Activated CD8-positive, alpha-beta T cell treated with anti-CD3 and anti-CD28 coated beads for 36 hours (primary cell): ENCODE measurements at places on chromosomes 5 and 9. TPM values are rescaled to one million over a fixed set of nuclear protein-coding genes. Genes with fewer than 3 reads are reported as not detected.

Gene NR5A1
- not detected for total RNA-seq

Gene ZNF483
- 2.8 TPM for total RNA-seq

DNA sequence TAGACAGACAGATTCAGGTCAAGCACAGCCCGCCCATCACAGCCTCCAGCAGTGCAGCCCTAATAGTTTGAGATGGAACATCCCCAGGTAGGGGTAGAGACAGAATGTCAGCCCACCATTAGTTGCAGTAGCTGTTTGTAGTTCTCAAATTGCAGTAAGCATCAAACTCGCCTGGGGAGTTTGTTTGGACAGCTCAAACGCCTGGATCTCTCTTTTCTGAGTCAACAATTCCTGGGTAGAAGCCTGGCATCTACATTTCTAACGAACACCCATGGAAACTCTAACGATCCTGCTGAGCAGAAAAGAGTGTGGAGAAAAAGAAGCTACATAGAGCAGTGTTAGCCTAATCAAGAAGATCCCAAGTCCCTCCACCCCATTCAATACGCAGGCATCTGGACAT lies 59.4 kb downstream of the ADAMTS16 start:
- DNase-seq = no peak

Gene SPINK7
- not detected for total RNA-seq

GRCh38 chr5:78237911-78238310 lies 56.6 kb downstream of the AP3B1 start:
- no peak for DNase-seq

Gene CPLANE1
- total RNA-seq = 4.9 TPM

Gene FOXD4L6
- 0.16 TPM for total RNA-seq

DNA sequence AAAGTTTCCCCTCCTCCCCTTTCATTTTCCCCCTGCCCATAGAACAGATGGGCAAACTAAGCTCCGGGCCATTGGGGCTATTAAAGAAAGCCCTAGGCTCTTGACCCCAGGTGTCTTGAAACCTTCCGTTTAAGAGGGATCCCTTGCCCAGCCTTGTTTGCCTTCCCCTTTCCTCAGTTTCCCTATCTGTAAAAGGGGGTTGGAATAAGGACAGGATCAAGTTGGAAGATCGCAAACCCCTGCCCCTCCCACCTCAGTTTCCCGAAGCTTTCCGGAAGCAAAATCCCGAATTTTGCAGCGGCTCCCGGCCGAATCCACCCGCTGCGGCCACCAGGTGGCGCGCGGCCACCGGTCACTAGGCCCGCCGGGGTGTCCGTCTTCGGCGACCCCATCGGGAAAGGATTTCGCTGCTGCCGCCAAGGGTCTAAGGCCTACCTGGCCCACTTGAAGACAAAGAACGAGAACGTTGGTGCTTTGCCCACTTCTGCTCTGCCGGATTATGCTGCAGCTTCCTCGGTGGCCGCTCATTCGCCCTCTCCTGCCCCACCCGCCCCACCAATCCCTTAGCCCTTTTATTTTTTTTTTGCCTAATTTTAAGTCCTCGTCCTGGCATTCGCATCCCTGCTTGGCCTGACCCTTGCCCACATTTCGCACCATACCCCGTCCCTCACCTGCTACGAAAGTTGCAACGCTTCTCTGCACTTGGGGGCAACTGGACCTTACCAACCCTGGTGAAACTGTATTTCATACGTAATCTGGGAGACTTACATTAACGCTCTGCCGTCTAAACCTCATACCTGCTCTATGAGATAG lies 962 bp upstream of the NR6A1 start:
- DNase-seq = peak; percentile 42

Gene CSF2
- 61.5 TPM for total RNA-seq

Gene RASEF
- not detected for total RNA-seq

DNA sequence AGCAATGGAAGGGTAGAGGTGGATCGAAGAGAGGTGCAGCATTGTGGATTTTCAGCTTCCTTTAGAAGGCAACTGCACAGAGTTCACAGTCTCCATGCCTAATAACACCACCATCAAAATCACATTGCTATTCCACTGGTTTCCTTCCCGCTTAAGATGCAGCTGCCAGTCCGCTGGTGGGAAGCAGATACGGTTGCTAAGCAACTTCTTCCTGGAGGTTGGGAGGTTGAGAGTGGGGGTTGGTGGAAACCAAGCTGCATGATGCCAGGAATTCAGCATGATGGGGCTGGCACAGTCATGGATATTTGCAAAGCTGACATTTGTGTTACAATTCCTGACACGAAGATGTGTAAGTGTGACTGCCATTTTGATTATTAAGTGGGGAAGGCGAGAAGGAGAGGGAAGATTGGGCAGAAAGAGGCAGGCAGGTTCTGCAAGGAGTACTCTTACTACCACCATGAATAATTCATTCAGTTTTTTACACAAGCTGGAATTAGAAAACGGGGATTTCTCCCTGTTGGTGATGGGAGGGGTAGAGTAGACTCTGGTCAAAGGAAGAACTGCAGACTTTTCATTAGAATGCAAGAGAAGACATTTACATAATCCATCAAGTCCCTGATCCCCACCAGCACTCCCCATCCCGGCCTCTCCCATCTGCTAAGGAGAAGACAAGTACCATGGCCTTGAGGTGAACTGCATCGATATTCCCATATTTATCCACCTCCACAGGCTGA lies 87.5 kb downstream of the GLDC start:
- DNase-seq = no peak

DNA sequence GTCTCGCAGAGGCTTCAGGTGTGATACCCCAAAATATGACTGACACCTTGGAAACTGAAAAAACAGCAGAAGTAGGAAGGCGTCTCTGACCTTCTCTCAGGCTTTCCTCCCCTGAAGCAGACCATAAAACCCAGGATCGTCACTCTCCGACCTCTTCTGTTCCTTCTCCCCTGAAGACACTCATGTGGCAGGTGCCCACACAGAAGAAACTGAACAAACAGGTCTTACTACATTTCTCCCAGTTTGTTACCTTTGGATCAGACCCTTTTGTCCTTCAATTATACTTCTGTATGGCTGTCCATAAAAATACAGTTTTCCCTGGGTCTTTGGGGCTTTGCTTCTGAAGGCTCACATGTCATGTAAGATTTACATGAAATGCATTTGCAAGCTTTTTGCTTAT lies 10.3 kb upstream of the PRUNE2 start:
- no peak for DNase-seq

- DNase-seq = no peak
Observed at GRCh38 chr5:43000111-43000840, 39.8 kb downstream of the ANXA2R start.

GRCh38 chr5:158594595-158595242 lies 505.0 kb downstream of the EBF1 start:
- no peak for DNase-seq

Gene PCDH12
- 0.61 TPM for total RNA-seq
